ENCODE measurements at places on chromosomes 12 and 14.
A peak's percentile ranks its signal among the peaks of the same experiment; 100 is the strongest.

GRCh38 chr12:99009654-99010296 lies 364.7 kb downstream of the APAF1 start:
- DNase-seq, result no peak

DNA sequence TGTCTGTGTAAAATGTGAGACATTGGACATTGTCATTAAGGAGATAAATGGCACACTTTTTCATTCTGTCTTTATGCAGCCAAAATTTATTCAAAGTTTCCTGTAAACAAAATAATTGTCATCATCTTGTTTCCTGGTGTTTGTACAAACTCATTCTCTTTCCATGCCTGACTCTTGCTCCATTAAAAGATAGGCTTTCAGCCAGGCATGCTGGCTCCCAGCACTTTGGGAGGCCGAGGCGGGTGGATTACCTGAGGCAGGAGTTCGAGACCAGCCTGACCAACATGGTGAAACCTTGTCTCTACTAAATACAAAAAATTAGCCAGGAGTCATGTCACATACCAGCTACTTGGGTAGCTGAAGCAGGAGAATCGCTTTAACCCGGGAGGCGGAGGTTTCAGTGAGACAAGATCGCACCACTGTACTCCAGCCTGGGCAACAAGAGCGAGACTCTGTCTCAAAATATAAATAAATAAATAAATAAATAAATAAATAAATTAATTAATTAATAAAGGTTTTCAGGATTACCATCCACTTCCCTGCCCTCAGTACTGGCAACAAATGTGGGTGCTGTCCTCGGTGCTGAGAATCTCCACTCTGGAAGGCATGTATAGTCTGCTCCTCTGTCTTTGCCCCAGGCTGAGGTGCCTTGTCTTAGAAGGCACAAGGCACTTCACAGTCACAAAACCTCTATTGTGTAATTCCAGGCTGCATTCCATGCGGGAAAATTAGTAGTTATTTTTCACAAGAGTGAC lies 83.2 kb downstream of the PAH start:
- DNase-seq, result no peak

GRCh38 chr14:75655235-75655634 lies 5.4 kb downstream of the ERG28 start:
- DNase-seq, result no peak

DNA sequence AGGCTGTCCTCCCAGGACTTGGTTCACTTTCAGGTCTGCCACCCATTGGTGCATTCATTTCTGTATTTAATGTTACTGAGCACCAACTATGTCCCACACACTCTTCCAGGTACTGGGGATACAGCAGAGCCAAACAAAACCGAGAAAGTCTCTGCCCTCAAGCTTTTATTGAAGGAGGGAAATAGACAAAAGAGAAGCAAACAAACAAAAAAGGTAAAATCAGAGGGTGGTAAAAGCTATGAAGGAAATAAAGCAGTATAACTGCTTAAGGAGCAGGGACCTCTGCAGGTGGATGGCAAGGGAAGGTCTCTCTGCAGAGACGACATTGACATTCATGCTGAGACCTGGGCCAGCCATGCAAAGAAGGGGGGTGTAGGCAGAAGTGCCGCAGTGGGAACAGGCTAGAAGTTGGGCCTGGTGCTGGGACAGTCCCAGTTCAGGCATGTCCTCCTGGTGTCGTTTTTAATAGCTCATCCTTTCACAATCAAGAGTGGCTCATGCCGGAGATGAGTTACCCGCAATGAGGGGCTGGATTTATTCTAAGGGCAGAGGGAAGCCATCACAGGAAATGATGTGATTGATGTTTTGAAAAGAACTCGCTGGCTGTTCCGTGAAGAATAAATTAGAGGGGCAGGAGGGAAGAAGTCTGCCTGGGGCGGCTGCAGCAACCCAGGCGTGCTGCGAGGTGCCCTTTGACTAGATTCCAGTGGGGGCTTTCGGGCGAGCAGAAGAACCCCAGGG lies 72.8 kb downstream of the IRF2BPL start:
- peak; percentile 66 for DNase-seq

GRCh38 chr12:38601949-38602348 lies 285.4 kb downstream of the ALG10B start:
- DNase-seq, result no peak

GRCh38 chr12:130640496-130640895 lies 75.6 kb downstream of the RIMBP2 start:
- no peak for DNase-seq

GRCh38 chr14:22926316-22926715 lies 2.9 kb downstream of the PRMT5 start:
- no peak for DNase-seq

DNA sequence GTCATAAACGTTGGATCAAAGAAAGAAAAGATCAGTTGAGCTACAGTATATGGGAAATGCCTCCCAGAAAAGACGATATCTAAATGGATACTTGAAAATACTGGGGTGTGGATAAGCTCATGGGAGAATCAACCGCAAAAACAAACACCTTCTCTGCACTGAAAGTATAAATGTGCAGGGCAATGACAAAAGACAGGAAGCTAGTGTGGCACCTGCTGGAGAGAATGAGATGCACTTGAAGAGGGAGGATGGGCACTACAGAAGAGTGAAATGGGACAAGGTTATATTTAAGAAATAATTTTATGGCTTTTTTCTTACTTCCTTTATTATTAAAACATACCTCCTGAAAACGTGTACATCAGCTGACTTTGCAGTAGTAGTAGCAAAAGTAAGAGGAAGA lies 153.7 kb downstream of the PRKD1 start:
- no peak for DNase-seq

DNA sequence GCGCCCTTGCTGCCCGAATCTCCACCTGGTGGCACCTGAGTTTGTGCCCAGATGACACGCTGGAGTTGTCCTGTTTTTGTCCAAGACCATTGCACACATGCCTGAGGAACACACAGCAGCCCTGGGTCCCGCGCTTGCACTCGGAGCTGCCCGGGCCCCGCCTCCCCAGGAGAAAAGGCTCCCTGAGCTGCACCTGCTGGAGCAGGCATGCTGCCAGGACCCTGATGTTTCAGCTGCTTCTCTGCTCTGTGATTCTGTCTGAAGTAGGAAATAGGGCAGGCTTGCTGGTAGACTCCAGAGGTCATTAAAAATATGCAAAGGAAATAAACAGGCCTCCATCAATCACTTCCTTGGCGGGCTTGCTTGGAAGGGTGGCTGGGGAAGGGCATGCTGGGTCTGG lies 271.6 kb downstream of the CACNA1C start:
- DNase-seq, result peak; percentile 49

GRCh38 chr14:29205658-29206057 lies 439.1 kb downstream of the FOXG1 start:
- DNase-seq, result peak; percentile 59

DNA sequence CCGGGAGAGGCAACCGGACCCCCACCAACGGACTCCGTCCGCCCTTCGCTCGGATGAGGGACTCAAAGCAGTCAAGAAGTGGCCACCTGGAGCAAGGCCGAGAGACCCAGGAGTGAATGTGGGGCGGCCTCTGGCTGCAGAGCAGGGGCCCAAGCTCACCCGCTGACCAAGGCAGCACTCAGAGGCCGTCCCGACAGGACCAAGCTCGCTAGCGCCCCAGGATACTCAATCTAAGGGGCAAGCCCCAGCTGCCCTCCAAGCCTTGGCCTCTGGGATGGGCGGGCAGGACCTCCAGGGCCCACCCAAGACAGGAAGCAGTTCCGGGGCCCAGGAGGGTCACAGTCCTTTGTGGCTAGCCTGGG lies 936 bp downstream of the AKT1 start:
- DNase-seq, result no peak

GRCh38 chr12:61797266-61797665 lies 462.9 kb upstream of the USP15 start:
- no peak for DNase-seq

GRCh38 chr14:22210906-22211305 lies 378.1 kb downstream of the DAD1 start:
- no peak for DNase-seq

- DNase-seq, result no peak
These were observed 33.9 kb downstream of the STON2 start for GRCh38 chr14:81366214-81366613.

- DNase-seq, result no peak
These were observed 27.3 kb upstream of the ST8SIA1 start for GRCh38 chr12:22361785-22362184.

DNA sequence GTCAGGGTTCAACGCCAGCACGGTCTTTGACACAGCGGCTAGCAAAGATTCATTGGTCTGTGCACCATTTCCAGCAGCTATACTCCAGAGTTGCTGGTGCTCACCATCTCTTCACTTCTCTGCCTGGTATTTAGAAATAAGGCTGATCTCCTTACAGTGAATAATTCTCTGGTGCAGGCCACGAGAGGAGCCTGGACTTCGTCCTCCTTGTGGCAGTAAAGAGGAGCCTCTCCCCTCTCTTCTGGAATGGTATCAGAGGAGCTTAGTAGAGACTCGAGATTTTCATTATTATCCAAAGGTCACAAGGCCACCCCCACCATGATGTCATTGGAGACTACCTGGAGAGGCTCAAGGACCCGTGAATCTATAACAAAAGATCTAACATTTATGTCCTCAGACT lies 30.8 kb upstream of the BCL2L14 start:
- DNase-seq, result no peak

DNA sequence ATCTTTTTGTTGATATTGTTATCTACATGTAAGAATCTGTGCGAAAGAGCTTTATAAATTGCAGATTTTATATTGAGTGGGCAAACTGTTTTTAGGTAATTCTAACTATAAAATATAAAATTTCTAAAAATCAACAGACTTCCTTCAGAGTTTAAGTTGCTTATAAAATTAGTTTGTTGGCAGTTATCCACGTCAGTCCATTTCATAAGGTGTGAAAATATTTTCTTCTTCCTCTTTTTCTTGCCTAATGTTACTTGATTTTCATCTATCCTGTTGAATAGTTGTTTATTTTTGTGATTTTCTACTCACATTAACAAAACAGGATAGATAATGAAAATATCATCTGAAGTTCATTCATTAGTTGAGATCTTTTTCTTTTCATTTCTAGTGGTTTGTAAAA lies 58.0 kb downstream of the RASSF8 start:
- DNase-seq, result no peak

GRCh38 chr14:24150061-24150460 lies 2.8 kb downstream of the RNF31 start:
- no peak for DNase-seq

GRCh38 chr12:53201177-53201541 lies 5.9 kb downstream of the ITGB7 start:
- no peak for DNase-seq

DNA sequence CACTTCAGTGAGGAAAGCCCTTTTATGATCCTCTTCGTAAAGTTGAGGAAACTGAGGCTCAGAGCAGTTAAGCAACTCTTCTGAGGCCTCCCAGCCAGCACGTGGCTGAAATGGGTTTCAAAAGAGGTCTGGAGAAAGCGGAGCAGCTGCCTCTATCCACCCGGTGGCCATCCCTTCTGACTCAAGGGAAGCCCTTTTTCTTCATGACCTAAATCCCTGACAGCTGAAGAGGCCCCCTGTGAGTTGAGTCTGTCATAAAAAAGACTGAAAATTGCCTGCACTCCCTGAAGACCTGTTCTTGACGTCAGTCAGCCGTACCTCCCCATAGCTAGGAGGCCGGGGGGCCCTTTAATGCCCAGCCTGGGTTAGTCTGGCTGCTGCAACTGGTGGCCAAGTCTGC lies 10.7 kb downstream of the CMKLR1 start:
- no peak for DNase-seq

GRCh38 chr12:108151533-108152169 lies 22.6 kb downstream of the WSCD2 start:
- no peak for DNase-seq

GRCh38 chr14:72863216-72864006 lies 30.5 kb downstream of the DPF3 start:
- DNase-seq, result no peak

- DNase-seq, result no peak
These were observed 203.7 kb downstream of the STXBP6 start for GRCh38 chr14:24846261-24846660.

GRCh38 chr14:30005114-30005808 lies 77.6 kb upstream of the PRKD1 start:
- DNase-seq, result peak; percentile 35

DNA sequence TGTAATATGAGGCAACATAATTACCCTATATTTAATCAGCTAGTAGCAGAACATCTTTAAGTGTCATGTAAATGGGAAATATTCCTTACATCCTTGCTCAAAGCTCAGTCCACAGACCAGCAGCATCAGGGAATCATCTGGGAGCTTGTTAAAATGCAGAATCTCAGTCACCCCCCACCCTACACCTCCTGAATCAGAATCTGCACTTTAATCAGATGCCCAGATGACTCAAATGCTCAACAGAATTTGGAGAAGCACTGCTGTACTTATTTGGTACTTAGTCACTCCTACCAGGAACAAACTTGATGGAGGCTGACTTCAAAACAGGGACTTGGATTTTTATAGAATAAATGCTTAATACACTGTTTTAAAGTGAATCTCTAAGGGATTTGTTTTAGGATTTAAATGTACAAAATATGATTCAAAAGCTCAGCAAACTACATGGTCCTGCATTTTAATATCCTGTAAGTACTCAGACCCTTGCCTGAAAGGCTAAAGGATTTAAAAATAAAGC lies 96.5 kb downstream of the ARMH4 start:
- DNase-seq, result no peak

GRCh38 chr12:2710701-2711100 lies 84.1 kb upstream of the FKBP4 start:
- no peak for DNase-seq

DNA sequence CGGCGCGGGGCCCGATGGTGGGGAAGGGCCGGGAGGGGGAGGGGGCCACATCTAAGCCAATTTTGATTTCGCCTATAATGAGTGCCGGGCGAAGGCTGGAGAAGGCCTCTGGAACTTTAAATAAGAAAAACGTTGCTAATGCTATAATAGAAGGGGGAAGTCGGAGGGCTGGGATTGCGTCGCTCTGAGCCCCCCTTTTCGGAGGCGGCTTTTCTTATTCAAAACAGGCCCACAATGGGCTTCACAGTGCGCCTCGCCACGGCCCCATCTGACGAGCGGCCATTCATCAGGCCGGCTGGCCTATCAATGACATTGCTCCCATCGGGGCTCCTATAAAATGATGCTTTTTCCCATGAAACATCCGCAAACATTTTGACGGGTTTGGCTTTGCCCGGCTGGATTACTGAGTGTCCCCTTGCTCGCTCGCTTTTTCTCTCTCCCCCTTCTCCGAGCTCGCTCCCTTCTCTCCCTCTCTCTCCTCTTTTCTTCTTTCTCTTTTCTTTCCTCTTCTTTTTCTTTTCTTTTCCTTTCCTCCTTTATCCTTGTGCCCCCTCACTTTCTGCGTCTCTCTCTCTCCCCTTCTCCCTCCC lies at the start of gene RFX4:
TSS of gene RFX4 (plus strand) at position 364 of the 590 bp plus-strand sequence. CDS start 317 bp downstream, outside the sequence.
- DNase-seq, result no peak

- DNase-seq, result no peak
These were observed 20.5 kb upstream of the ITPR2 start for GRCh38 chr12:26853303-26854030.
